Neural progenitor cell (in vitro differentiated cells): ENCODE measurements at places on chromosomes 1 and 21. TPM values are rescaled to one million over a fixed set of nuclear protein-coding genes. Genes with fewer than 3 reads are reported as not detected.

Gene KRTAP22-2
- total RNA-seq, result not detected in 2 replicates

Gene CR2
- 0.15 TPM in 1 of 2 replicates, not detected in the other for total RNA-seq

Gene FABP3
- 0.93 and 2.2 TPM in 2 replicates for total RNA-seq

Gene DNASE2B
- total RNA-seq, result not detected in 2 replicates

Gene NGF
- total RNA-seq, result not detected in 2 replicates

Gene CROCC
- 15.2 and 76.7 TPM in 2 replicates for total RNA-seq

Gene MAGOH
- total RNA-seq, result 61.4 and 109 TPM in 2 replicates

Gene CFAP141
- not detected in 2 replicates for total RNA-seq

Gene NHLH2
- total RNA-seq, result 0.17 and 0.56 TPM in 2 replicates

GRCh38 chr1:219573960-219574359, 38.9 kb downstream of the ZC3H11B start:
- H3K4me1 ChIP-seq, result peaks cover 25% of the 10 kb centered on the region
- H3K36me3 ChIP-seq, result no peaks in the 10 kb centered on the region
- H3K4me3 ChIP-seq, result no peak overlapping the region
- H3K27me3 ChIP-seq, result no peaks in the 10 kb centered on the region
- H3K27ac ChIP-seq, result no peak overlapping the region
- DNase-seq, result no peak

DNA sequence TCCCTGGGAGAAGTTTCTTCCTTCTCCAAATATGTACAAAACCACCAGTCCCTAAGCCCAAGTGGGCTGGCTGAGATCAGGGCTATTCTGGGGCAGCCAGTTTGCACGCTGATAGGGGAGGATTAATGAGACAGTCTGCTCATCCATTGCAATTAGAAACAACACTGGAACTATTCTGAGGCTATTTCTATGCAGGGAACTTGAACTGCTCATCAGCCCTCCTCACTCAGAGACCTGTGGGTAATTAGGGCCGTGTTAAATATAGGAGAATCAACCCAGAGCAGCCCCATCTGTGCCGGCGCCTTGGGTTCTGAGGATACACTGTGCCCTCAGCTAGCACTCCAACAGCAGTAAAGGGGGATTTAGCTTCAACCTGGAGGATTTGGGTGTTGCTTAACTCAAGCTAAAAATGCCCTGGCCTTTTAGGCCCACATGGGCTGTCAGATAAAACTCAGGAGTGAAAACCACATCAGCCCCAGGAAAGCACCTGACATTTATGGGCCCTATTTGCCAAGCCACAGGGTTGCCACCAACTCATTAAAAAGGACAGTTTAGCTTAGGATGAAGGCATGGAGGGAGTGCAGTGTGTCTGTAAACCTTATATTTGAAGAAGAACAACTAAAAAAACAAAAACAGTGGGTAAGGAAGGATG, 53.9 kb downstream of the DUSP10 start:
- H3K27me3 ChIP-seq, result no peaks in the 10 kb centered on the region
- H3K36me3 ChIP-seq, result no peaks in the 10 kb centered on the region
- no peak overlapping the region for H3K27ac ChIP-seq
- no peak overlapping the region for H3K4me3 ChIP-seq

GRCh38 chr21:28703861-28704260, 288.8 kb downstream of the LTN1 start:
- H3K4me3 ChIP-seq, result no peak overlapping the region
- no peak overlapping the region for H3K27ac ChIP-seq
- H3K27me3 ChIP-seq, result no peaks in the 10 kb centered on the region
- H3K4me1 ChIP-seq, result no peaks in the 10 kb centered on the region

DNA sequence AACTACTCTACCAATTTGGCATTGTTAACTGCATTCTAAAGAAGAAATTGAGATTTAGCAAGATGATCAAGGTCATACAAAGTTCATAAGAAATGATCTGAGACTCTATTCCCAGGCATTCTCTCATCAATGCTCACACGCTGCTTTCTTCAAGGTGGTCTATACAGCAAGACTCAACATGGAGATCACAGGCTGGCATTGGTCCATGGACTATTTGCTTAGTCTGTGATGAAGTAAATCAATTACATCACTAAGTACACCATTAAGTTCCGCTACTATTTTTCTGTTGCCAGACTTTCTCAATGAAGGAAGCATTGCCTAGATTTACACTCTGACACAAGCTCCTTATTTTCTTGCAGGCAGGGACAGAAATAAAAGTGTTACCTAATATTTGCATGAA, 51.9 kb upstream of the CYP2J2 start:
- no peak overlapping the region for H3K27ac ChIP-seq
- peaks cover 22% of the 10 kb centered on the region for H3K4me1 ChIP-seq
- DNase-seq, result no peak
- no peaks in the 10 kb centered on the region for H3K36me3 ChIP-seq

GRCh38 chr1:207869859-207870258, 41.1 kb downstream of the CD34 start:
- no peaks in the 10 kb centered on the region for H3K36me3 ChIP-seq
- H3K4me1 ChIP-seq, result no peaks in the 10 kb centered on the region
- H3K4me3 ChIP-seq, result no peak overlapping the region

- DNase-seq, result no peak
- no peaks in the 10 kb centered on the region for H3K27me3 ChIP-seq
- H3K4me3 ChIP-seq, result no peak overlapping the region
Measured at GRCh38 chr1:232707142-232707541, 77.2 kb upstream of the SIPA1L2 start.

- peaks cover 6% of the 10 kb centered on the region for H3K4me1 ChIP-seq
- no peaks in the 10 kb centered on the region for H3K36me3 ChIP-seq
- DNase-seq, result no peak
Measured at GRCh38 chr1:51574796-51575195, 42.1 kb upstream of the OSBPL9 start.

GRCh38 chr1:109959974-109960744, 24.4 kb upstream of the AHCYL1 start:
- H3K4me1 ChIP-seq, result peaks cover 70% of the 10 kb centered on the region
- H3K36me3 ChIP-seq, result no peaks in the 10 kb centered on the region
- H3K27me3 ChIP-seq, result no peaks in the 10 kb centered on the region
- peak overlapping the region; percentile 31 for H3K4me3 ChIP-seq

GRCh38 chr21:38376235-38376634, 119.4 kb downstream of the KCNJ15 start:
- no peaks in the 10 kb centered on the region for H3K36me3 ChIP-seq
- no peak overlapping the region for H3K27ac ChIP-seq
- no peaks in the 10 kb centered on the region for H3K27me3 ChIP-seq
- DNase-seq, result no peak
- no peak overlapping the region for H3K4me3 ChIP-seq

GRCh38 chr1:235190431-235190830, 29.4 kb upstream of the RBM34 start:
- DNase-seq, result no peak
- no peaks in the 10 kb centered on the region for H3K27me3 ChIP-seq
- no peak overlapping the region for H3K4me3 ChIP-seq
- H3K4me1 ChIP-seq, result no peaks in the 10 kb centered on the region

GRCh38 chr1:9228609-9229008, 6.0 kb upstream of the H6PD start:
- no peak overlapping the region for H3K27ac ChIP-seq
- H3K36me3 ChIP-seq, result no peaks in the 10 kb centered on the region
- peaks cover 7% of the 10 kb centered on the region for H3K4me1 ChIP-seq

- DNase-seq, result no peak
- H3K4me3 ChIP-seq, result no peak overlapping the region
- H3K4me1 ChIP-seq, result peaks cover 7% of the 10 kb centered on the region
- no peak overlapping the region for H3K27ac ChIP-seq
- no peaks in the 10 kb centered on the region for H3K27me3 ChIP-seq
Measured at GRCh38 chr1:1371364-1371745, 3.7 kb downstream of the AURKAIP1 start.

- peaks cover 16% of the 10 kb centered on the region for H3K4me1 ChIP-seq
- no peak for DNase-seq
- H3K27me3 ChIP-seq, result no peaks in the 10 kb centered on the region
- H3K36me3 ChIP-seq, result no peaks in the 10 kb centered on the region
Measured at GRCh38 chr1:226987623-226988333, 47.7 kb downstream of the COQ8A start.

- H3K4me1 ChIP-seq, result peaks cover 5% of the 10 kb centered on the region
- no peak overlapping the region for H3K27ac ChIP-seq
- H3K36me3 ChIP-seq, result no peaks in the 10 kb centered on the region
- no peaks in the 10 kb centered on the region for H3K27me3 ChIP-seq
Measured at GRCh38 chr1:36166136-36166535, 10.2 kb downstream of the MAP7D1 start.

DNA sequence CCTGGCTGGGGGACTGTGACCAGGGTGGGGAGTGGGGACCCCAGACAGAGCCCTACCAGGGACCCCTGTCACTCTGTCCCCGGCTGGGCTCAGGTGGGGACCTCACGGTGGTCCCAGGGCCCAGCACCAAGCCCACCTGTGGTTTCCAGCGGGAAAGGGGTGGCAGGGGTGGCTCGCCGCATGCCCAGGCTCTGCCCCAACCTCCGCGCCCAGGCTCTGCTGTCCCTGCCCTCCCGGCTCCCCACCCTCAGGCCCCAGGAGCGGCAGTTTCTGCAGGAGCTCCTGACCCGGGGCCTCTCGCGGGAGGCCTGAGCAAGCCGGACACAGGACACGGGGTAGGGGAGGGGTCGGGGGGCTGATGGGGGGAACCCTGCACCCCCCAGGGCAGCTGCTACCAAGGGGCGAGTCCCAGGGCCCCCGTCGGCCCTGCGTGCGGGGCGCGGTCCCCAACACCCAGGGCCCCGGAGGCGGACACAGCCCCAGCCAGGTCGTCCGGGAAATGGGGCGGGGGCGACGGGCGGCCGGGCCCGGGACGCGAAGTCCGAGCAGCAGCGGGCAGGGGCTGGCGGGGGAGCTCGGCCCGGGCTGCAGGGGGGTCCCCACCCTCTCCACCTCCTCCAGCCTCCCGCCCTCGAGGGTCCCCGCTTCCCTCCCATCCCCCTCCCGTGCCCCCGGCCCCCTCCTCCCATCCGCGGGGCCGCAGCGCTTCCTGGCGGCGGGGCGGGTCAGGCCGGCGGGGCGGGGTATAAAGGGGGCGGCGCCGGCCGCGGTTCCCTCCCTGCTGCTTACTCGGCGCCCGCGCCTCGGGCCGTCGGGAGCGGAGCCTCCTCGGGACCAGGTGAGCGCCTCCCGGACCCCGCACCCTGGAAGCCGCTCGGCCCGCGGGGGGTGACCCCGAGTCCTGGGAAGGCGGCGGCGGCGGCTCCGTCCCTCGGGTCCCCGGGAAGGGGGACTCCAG, at the start of gene COL6A2:
TSS of gene COL6A2 (plus strand) at position 777 of the 958 bp plus-strand sequence.
- DNase-seq, result peak; percentile 84
- H3K4me1 ChIP-seq, result no peaks in the 10 kb centered on the region
- H3K4me3 ChIP-seq, result peak within 1 kb of the TSS; percentile 73

- no peak overlapping the region for H3K4me3 ChIP-seq
- H3K27me3 ChIP-seq, result no peaks in the 10 kb centered on the region
- no peaks in the 10 kb centered on the region for H3K4me1 ChIP-seq
- no peak for DNase-seq
- H3K27ac ChIP-seq, result no peak overlapping the region
- H3K36me3 ChIP-seq, result no peaks in the 10 kb centered on the region
Measured at GRCh38 chr1:3011127-3011526, 10.1 kb upstream of the ACTRT2 start.

DNA sequence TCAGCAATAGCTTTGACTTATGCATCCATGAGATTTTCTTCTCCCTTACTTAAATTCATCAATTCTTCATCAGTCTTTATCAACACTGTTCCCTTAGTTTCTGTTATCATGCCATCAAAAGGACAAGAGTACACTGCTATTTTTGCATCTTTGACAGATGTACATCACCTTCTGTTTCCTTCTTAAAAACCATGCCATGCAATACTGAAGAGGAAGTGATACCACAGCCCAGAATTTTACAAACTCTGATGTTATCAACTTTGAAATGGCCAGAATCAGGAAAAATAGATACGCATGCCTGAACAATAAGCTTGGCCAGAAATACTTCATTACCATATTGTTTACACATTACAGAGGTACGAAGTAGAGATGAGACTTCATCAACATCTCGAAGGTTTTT, 21.1 kb downstream of the FMO5 start:
- peaks cover 4% of the 10 kb centered on the region for H3K4me1 ChIP-seq
- no peaks in the 10 kb centered on the region for H3K27me3 ChIP-seq
- DNase-seq, result no peak
- H3K27ac ChIP-seq, result no peak overlapping the region
- no peak overlapping the region for H3K4me3 ChIP-seq

DNA sequence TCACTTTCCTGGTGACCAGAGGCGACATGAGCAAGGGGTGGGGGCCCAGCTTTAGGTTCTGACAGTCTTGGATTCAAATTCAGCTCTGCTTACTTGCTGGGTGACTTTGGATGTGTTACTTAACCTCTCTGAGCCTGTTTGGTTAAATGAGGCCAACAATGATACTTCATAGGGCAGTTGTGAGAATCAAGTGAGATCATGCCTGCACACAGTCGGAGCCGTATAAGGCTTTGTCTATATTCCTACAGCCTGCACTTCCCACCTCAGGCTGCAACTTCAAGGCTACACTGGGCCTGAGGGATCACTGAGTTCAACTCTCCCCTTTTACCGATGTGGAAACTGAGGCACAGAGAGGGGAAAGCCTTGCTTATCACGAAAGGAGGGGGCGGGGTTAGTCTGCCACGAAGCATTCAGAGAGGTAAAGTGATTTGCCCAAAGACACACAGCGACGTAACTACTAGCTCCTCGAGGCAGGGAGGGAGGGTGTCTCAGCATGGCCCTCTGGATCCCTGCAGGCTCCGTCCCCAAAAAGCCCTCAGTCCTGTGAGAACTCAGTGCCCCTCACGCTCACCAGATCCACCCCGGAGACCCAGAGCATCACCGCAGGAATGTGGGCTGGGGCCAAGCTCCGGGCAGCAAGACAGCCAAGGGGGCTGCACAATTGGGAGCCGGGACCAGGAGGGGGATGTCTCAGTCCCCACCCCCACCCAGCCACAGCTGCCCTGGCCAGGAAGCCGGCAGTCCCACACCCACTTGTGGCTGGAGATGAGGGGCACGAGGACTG, 25.0 kb downstream of the SDC3 start:
- no peak overlapping the region for H3K27ac ChIP-seq
- H3K4me1 ChIP-seq, result peaks cover 39% of the 10 kb centered on the region
- H3K4me3 ChIP-seq, result no peak overlapping the region
- H3K27me3 ChIP-seq, result no peaks in the 10 kb centered on the region
- DNase-seq, result no peak

GRCh38 chr1:192270398-192270797, 46.4 kb upstream of the RGS21 start:
- no peak for DNase-seq
- H3K27me3 ChIP-seq, result no peaks in the 10 kb centered on the region
- no peak overlapping the region for H3K4me3 ChIP-seq
- no peak overlapping the region for H3K27ac ChIP-seq
- no peaks in the 10 kb centered on the region for H3K36me3 ChIP-seq

GRCh38 chr1:200866521-200866920, 6.3 kb upstream of the GPR25 start:
- no peak overlapping the region for H3K4me3 ChIP-seq
- no peak for DNase-seq
- H3K36me3 ChIP-seq, result no peaks in the 10 kb centered on the region
- H3K27ac ChIP-seq, result no peak overlapping the region

DNA sequence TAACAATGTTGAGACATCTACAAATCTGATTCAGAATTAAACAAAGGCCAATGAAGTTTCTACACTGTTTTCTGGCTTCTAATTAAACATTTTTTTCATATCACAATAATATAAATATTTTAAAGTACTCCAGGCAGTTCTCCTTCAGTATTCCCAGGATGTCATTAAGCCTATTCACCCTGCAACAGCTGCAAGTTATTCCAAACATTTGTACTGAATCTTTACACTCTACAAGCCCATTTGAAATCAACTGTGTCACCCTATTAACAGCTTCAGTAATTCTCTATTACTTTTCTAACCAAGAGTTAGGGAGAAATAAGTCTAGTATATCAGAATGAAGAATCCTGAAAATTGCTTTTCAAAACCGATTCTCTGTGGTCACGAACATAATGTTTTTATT, 124.6 kb downstream of the OLFML2B start:
- H3K27me3 ChIP-seq, result no peaks in the 10 kb centered on the region
- no peaks in the 10 kb centered on the region for H3K4me1 ChIP-seq
- no peaks in the 10 kb centered on the region for H3K36me3 ChIP-seq
- H3K27ac ChIP-seq, result no peak overlapping the region
- DNase-seq, result no peak
